ENCODE measurements at places on chromosomes 3 and 15.

- DNase-seq: no peak
These were observed 15.1 kb upstream of the CCR2 start for GRCh38 chr3:46338840-46339239.

DNA sequence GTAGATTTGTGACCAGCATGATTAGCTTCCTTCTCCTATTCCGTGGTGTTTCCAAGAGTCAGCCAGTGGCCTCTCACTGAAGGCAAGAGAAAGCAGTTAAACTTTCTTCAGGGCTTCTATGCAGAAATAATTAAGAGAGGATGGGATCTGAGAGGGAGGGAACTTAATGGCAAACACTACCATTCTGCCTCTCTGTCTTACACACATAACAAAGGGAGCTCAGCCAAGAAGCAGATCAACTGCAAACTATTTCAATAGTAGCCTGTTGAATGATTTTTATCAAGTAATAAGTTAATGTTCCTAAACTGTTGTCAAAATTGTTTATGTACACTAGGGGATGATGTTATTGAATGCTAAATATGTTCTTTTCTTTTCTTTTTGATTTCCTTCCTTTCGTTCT is 11.8 kb downstream of the OXSR1 start:
- DNase-seq: no peak

- no peak for DNase-seq
These were observed 23.7 kb downstream of the OXNAD1 start for GRCh38 chr3:16288664-16289063.

GRCh38 chr3:191388823-191389222 is 58.5 kb upstream of the UTS2B start:
- no peak for DNase-seq

- no peak for DNase-seq
These were observed 123.9 kb downstream of the IL20RB start for GRCh38 chr3:137081711-137082110.
